ENCODE measurements at places on chromosomes 1 and 21. TPM values are rescaled to one million over a fixed set of nuclear protein-coding genes. Genes with fewer than 3 reads are reported as not detected.

The OR2L8 gene
- polyA plus RNA-seq = not detected

The RGS1 gene
- not detected for polyA plus RNA-seq

The REN gene
- polyA plus RNA-seq = 0.05 TPM

DNA sequence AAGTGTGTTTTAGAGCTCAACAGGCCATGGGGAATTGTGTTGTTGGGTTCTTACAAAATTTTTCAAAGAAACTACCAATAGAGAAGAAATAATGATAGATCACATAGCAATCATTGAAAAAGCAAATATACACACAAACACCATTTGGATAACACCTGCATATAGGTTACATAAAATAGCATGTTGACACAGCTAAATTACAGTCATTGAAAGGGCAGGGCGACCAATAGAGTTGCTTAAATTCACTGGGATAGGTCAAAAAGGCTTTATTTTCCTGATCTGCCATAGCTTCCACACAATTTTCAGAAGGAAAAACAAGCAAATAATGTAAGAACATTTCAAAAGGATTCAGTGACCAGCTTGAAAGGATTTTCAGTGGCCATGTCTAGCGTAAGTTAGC is 57.9 kb upstream of the FGGY start:
- no peak for DNase-seq

The XCL1 gene
- 7.6 TPM for polyA plus RNA-seq

GRCh38 chr1:153490272-153491051 is 30.0 kb upstream of the S100A7 start:
- DNase-seq = no peak

GRCh38 chr1:200624679-200625335 is 4.3 kb upstream of the KIF14 start:
- DNase-seq = no peak

The PTGFR gene
- not detected for polyA plus RNA-seq

All from HepG2 (cell line).